ENCODE measurements at places on chromosomes 5 and 9.
A peak's percentile ranks its signal among the peaks of the same experiment; 100 is the strongest.

DNA sequence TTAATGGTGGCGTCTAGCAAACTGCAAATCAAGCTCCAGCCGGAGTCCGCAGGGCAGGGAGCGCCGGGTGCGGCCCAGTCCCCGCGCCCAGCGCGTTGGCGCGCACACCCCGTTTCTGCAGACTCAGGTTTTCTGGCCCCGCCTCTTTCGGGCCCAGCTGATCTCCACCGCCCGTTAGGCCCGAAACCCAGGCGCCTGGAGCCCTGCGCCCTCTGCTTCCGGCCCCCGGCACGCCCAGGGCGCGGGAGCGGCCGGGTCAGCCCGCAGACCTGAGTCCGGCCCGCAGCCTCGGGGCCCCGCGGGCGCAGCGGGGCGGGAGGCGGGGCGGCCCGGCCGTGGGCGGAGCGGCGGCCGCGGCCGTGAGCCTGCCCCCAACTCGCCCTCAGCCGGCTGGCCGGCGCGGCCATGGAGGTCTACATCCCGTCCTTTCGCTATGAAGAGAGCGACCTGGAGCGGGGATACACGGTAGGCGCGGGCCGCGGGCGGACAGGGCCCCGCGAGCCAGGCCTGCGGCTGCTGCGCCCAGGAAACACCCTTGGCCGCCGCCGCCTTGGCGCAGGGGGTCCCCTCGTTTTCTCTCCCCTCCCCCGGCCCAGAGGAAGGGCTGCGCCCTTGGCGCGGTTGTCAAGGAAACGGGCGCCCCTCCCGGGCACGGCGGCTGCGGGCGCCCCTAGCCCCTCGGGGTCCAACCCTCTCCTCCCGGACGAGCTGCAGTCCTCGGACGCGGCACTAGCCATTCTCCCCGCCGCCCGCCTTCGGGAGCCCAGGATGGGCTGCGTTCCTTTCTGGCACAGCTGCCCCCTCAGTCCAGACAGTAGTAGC lies at the start of gene SNX24:
Gene SNX24, plus strand, starts transcription at position 385 of the 822 bp plus-strand sequence. Its CDS starts 21 bp downstream, at position 406.
- DNase-seq = peak; percentile 87

- DNase-seq = peak; percentile 44
Observed at GRCh38 chr5:142819825-142820224, 49.6 kb downstream of the ARHGAP26 start.

GRCh38 chr9:85741095-85741874 lies 469 bp downstream of the AGTPBP1 start:
- DNase-seq = peak; percentile 22

GRCh38 chr5:146447734-146448380 lies 724 bp downstream of the TCERG1 start:
- DNase-seq = peak; percentile 63

GRCh38 chr9:100911273-100911672 lies 117.3 kb upstream of the PLPPR1 start:
- DNase-seq = no peak

GRCh38 chr9:126435626-126436025 lies 109.0 kb downstream of the MVB12B start:
- no peak for DNase-seq

DNA sequence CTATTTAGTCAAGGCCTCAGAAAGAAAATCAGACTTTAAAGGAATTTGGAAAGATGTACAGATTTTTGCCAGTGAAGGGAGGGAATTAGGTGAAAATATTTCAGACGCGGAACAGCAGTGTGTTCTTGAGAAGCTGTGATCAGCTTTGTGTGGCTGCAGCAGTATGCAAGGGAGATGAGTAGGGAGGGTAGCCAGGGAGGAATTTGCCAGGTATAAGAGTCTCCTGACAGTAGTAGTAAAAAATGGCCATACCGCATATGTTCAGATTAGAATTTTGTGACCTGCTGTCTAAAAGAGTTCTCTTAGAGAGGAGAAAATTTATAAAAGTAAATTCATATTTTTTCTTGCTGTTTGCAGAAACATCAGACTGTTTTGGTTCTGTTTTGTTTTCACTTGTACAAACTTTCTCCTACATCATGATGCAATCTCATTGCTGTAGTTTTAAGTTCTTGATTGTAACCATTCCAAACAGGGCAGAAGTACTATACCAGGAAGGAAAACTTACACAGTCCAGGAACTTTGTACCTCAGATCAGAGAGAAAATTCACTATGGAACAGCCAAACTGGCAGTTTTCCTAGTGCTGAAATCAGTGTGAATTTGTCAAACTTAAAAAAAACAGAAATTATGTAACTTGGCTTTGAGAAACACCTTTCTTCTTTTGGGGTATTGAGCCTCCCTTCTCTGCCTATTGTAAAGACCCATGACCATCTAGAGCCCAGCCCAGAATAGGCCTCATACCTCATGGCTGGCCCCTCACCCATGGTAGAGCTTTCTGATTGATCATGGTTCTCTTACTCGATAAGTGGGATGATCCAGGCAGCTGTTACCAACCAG lies 78.4 kb upstream of the NR3C1 start:
- no peak for DNase-seq

- no peak for DNase-seq
Observed at GRCh38 chr5:139649082-139649991, 1.2 kb downstream of the CXXC5 start.

- no peak for DNase-seq
Observed at GRCh38 chr9:6785682-6786081, 27.9 kb downstream of the KDM4C start.

- no peak for DNase-seq
Observed at GRCh38 chr5:63131626-63132285, 553.1 kb downstream of the LRRC70 start.

All from LoVo (cell line).